Amniotic epithelial cell (primary cell): ENCODE measurements at places on chromosomes 3 and 15.

DNA sequence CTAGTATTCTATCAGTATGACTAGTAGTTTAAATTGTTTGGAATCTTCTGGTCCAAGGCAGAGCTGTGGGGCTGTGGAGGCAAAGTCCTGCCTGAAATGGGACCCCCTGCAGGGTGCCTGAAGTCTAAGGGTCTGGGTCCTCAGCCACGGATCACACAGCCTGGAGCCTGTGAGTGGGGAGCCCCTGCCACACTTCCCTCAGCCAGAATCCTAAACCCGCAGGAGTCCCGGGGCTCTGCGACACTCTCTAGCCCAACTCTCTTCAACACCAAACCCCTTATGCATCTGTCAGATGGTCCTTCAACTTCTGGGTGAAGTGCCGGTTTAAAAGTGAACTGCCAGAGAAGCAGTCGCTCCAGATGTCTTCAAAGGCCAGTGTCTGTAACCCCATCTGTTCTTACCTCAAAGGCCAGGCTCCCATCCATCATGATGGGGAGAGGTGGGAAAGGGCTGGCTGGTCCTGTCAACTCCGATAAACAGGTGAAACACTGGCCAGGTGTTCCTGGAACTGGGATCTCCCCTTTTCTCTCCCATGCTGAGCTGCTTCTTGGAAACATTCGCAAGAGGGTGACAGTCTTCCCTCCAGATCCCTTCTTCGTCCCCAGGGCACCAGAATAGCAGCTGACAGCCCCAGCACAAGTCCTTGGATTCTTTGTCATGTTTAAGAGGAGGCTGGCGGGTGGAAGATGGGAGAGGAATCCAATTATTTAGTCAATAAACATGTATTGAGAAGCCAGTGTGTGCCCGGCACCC lies 45.6 kb downstream of the CPN2 start:
- no peak for DNase-seq

DNA sequence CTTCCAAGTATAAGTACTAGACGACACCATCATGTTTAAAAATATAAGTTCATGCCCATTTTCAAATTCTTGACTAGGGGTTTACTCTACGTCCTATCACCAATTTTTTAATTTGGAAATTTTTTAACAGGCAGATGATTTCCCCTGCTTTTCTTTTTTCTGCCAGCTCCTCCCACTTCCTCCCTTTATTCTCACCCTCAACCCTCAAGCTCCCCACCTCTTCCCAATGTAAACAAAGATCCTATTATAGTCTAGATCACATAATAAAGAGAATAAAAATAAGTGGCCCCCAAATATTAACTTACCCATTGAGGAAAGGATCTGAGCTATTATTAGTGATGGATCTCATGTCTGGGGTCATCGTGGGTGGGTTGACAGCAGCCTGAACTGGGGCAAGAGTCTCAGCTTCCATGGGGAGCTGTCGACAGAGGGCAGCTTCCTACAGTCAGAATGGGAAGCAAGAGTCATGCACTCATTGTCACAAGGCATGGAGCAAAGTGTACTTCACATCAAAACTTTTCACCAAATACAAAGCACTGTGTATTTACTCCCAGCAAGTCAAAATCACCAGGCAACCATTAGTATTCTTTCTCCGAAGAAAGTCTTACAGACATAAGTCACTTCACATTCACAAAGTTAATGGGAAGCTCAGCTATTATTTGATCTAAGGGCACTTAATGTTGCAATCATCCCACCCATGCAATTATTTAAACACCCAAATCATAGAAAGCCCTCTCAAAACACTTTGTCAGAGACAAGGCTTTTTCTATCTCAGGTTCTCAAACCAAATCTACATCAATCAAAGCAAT lies 53.2 kb downstream of the TM4SF4 start:
- DNase-seq: no peak

DNA sequence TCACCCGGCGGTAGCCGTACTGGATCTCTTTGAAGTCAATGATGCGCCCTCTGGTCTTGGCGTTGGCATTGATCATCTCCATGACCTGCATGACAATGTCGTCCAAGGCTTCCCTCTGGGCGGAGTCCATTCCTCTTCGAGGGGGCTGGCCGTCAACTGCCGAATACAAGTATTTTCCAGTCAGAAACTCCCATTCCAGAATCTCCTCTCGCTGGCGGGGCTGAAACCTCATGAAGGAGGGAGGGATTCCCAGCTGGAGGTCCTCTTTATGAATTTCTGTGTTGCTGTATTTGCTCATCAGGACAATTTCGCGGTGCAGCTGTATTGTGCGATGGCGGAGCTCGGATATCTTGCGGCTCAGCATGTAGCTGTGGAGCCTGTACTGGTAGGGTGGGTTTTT lies 73.4 kb downstream of the CHSY1 start:
- DNase-seq: no peak

- DNase-seq: peak; percentile 58
Measured at GRCh38 chr3:116440196-116440595, 5.1 kb downstream of the LSAMP start.

- DNase-seq: no peak
Measured at GRCh38 chr3:34889641-34890040, 749.7 kb upstream of the ARPP21 start.

- peak; percentile 45 for DNase-seq
Measured at GRCh38 chr3:89025185-89025584, 82.2 kb upstream of the EPHA3 start.

- DNase-seq: no peak
Measured at GRCh38 chr15:78660584-78660983, 19.6 kb upstream of the CHRNB4 start.

DNA sequence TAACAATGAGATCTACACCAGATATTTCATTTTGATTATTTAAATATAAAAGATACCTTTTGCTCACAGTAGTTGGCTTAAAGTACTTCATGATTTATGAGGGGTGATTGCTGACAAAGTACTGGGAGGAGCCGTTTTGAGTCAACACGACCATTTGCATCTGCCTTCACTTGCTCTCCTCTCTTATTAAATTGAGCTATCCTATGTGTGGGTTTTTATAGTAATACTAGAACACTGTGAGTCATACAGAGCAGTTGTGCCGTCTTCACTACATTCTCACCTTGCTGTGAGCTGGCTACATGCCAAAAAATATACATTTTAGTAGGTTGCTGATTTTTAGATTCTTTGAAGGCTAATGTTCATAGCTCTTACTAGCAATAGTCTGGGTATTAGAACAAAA lies 161.2 kb downstream of the ALCAM start:
- DNase-seq: peak; percentile 36

- DNase-seq: no peak
Measured at GRCh38 chr3:100538339-100538706, 45.9 kb downstream of the TMEM45A start.

DNA sequence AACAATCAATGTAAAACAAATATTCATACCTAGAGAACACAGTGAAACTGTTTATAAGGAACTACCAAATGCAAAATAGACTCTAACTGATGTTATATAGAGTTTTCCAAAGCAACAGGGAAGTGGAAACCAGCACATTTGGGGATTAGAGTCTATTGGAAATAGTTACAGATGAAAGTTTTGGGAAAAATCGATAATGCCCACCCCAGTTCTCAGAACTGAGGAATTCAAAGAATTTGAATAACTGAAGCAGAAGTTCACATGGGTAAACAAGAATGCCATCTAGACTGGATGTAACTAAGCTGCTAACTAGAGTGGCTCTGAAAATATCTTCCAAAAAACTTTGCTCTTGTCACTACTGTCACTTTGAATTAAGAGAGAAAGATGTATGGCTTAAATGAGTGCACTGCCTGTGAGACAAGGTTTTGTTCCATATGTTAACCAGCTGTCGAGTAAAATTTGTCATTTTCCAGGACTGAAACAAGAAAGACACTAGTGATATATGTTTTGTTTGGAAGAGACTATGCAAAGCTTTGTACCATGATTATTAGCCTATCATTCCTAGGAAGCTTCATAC lies 9.2 kb upstream of the DENND4A start:
- DNase-seq: no peak

- DNase-seq: peak; percentile 40
Measured at GRCh38 chr3:41330465-41330864, 131.2 kb downstream of the CTNNB1 start.

DNA sequence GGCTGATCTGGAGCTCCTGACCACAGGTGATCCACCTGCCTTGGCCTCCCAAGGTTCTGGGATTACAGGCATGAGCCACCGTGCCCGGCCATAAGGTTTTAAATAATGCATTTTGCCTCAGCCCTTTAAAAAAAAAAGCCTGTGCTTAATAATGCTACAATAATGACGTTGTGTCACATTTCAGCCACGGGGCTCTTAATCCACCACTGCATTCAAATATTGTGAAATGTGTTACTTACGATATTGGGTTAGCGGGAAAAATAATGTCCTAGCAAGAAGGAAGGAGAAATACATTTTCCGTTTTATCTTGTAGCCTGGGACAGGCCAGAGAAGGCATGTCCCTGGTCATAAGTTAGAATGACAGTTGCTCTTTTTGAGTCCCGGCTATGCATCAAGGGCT lies 17.6 kb downstream of the PAQR5 start:
- DNase-seq: peak; percentile 17

DNA sequence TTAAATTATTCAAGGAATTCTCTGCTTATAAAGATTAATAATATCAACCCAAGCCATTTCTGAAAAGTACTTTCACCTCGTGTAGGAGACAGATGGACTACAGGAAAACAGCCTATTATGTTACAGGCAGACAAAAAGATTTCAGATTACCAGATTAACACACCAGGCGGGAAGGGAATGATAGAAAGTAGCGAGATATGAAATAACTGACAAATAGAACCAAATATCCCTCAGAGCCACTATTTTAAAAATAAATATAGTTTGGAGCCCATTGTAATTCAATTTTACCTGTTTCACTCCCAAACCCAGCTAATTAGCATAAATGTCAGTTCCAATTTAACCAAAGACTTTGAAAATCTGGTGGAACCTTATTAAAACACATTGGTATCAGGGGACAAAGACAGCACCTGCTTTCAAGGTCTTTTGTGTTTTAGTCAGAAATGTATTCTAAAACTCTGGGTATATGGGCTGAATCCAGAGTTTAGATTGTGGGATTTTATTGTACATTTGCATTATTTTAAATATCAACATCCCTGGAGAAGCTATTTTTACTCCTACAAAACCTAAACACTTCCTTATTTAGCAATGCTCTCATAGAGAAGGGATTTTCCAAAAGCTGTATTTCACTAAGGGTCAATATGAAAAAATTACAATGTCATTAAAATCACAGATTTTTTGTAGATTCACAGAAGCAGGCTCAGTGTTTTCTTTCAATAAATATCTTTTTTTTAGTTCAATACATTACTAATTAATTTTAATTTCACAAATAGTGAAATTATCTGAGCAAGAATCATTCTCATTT lies 138.4 kb downstream of the TNIK start:
- no peak for DNase-seq

- no peak for DNase-seq
Measured at GRCh38 chr15:88487796-88488523, 20.5 kb downstream of the MRPS11 start.

- DNase-seq: no peak
Measured at GRCh38 chr3:122938783-122939425, 88.7 kb downstream of the SEMA5B start.

DNA sequence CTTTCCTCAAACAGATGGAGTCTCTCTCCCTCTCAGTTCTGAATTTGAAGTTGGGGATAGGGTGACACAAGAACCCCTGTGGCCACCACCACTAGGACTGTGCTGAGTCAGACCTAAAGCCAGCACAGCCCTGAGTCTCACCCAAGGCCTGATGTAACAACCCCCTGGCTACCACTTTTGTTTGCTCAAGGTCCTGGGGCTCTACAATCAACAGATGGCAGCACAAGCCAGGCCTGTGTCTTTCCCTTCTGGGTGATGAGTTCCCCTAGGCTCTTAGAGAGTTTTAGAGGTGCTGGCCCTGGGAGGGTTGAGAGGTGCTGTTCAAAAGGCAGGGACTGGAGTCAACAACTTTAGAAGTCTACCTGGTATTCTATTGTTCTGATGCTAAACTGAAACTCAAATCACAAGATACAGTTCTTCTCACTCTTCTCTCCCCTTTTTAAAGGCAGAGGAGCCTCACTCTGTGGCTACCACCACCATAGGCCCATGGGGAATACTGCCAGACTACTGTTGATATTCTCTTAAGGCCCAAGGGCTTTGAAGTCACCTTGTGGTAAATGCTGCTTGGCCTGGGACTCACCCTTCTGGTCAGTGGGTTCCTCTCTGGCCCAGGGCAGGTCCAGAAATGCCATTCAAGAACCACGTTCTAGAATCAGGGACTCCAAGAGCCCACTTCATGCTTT lies 6.5 kb downstream of the OR5K4 start:
- peak; percentile 11 for DNase-seq

GRCh38 chr15:64619880-64620839 lies 155.2 kb downstream of the RBPMS2 start:
- peak; percentile 70 for DNase-seq

GRCh38 chr3:46296826-46297225 lies 54.6 kb downstream of the CCR3 start:
- no peak for DNase-seq

GRCh38 chr3:21919383-21919782 lies 168.4 kb upstream of the ZNF385D start:
- DNase-seq: no peak

GRCh38 chr3:126023390-126023789 lies 54.4 kb downstream of the ROPN1B start:
- no peak for DNase-seq

DNA sequence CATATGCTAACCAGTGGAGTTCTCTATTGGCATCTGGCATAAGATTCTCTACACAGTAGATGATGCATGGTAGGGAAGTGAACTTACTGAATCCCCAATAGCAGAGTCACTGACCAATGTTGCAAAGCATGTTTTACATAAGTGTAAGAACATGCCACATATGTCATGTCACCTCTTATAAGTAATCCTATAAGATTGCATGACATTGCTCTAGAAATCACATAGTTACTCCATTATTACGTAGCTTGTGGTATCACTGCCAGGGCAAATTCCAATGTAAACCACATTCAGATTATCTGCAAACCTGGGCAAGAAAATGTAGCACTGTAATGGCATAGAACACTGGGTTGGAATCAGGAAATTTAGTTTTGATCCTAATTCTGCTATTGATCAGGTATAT lies 198.2 kb upstream of the UMPS start:
- peak; percentile 37 for DNase-seq

GRCh38 chr15:66912441-66912840 lies 153.0 kb upstream of the SMAD3 start:
- no peak for DNase-seq

- DNase-seq: peak; percentile 34
Measured at GRCh38 chr3:49058011-49058410, 28.8 kb upstream of the IMPDH2 start.

DNA sequence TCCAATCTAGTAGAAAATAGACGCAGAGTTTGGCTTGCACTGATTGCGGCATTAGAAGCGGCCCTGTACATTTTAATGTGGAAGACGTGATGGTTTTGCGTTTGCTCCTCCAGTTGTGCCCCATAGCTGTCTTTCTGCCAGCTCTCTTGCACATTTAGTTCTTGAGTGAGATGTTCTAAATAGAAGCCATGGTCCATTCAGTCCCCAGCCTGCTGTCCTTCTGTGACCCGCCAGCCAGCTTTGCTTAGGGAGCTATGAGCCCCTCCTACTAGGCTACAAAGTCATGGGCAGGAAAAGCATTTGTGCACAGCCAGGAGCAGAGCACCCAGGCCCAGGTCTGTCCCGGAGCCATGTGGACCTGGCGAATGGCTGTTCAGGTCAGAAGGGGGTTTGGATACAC lies 50.3 kb downstream of the APBA2 start:
- no peak for DNase-seq
